Breast epithelium (tissue), 4 donors: ENCODE measurements at places on chromosomes 4 and X. TPM values are rescaled to one million over a fixed set of nuclear protein-coding genes. Genes with fewer than 3 reads are reported as not detected.

PCDH11X gene
- not detected for total RNA-seq

MSANTD1 gene
- total RNA-seq, result 0.88 TPM

S100P gene
- not detected for total RNA-seq

RTL9 gene
- total RNA-seq, result 0.15 TPM

VCX gene
- not detected for total RNA-seq

PAGE5 gene
- not detected for total RNA-seq

ENOX2 gene
- total RNA-seq, result 20.3 TPM

HSFX2 gene
- 0.98 TPM for total RNA-seq

EXOC1L gene
- not detected for total RNA-seq

FAM236C gene
- not detected for total RNA-seq

SMIM9 gene
- total RNA-seq, result not detected

PSAPL1 gene
- not detected for total RNA-seq

SFRP2 gene
- total RNA-seq, result 60.4 TPM

EMCN gene
- 23.9 TPM for total RNA-seq

PCDH19 gene
- 1.8 TPM for total RNA-seq

GPR143 gene
- 3.6 TPM for total RNA-seq

UGT2A3 gene
- total RNA-seq, result not detected

UGT2B10 gene
- total RNA-seq, result not detected

EDNRA gene
- total RNA-seq, result 11.1 TPM

CXorf66 gene
- total RNA-seq, result not detected

LRAT gene
- 3.9 TPM for total RNA-seq

TENT5D gene
- total RNA-seq, result not detected

CHM gene
- 37.2 TPM for total RNA-seq

SMC1A gene
- 38.3 TPM for total RNA-seq

GUCY2F gene
- total RNA-seq, result not detected

TMEM154 gene
- 1.3 TPM for total RNA-seq

RBM47 gene
- total RNA-seq, result 89.5 TPM

DCX gene
- not detected for total RNA-seq

PLAC8 gene
- total RNA-seq, result 1.1 TPM

RPGR gene
- 38.6 TPM for total RNA-seq

SASH3 gene
- 18.7 TPM for total RNA-seq

C4orf51 gene
- total RNA-seq, result not detected
